Breast epithelium (tissue), 4 donors: ENCODE measurements at places on chromosomes 6 and 20. TPM values are rescaled to one million over a fixed set of nuclear protein-coding genes. Genes with fewer than 3 reads are reported as not detected.

DNA sequence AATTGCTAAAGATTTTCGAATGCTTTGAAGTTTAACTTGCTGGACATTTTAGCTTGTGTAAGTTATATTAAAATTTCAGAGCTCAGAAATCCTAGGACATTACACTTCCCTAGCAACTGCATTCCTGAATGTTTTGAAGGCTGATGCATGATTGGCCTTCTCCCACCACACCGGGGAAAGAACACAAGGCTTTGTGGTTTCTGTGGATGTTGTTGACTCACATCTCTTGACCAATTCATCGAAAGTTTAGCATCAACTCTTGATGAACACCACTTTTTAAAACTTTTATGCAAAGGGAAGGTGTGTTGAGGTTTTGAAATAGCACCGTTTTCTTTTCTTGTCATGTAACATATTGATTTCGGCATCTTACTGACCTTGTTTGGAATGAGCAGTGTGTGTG, 81.1 kb downstream of the RIMS1 start:
- DNase-seq = no peak
- H3K36me3 ChIP-seq = no peaks in the 10 kb centered on the region
- H3K4me3 ChIP-seq = no peak overlapping the region
- H3K27me3 ChIP-seq = no peaks in the 10 kb centered on the region
- no peak overlapping the region for H3K27ac ChIP-seq

DNA sequence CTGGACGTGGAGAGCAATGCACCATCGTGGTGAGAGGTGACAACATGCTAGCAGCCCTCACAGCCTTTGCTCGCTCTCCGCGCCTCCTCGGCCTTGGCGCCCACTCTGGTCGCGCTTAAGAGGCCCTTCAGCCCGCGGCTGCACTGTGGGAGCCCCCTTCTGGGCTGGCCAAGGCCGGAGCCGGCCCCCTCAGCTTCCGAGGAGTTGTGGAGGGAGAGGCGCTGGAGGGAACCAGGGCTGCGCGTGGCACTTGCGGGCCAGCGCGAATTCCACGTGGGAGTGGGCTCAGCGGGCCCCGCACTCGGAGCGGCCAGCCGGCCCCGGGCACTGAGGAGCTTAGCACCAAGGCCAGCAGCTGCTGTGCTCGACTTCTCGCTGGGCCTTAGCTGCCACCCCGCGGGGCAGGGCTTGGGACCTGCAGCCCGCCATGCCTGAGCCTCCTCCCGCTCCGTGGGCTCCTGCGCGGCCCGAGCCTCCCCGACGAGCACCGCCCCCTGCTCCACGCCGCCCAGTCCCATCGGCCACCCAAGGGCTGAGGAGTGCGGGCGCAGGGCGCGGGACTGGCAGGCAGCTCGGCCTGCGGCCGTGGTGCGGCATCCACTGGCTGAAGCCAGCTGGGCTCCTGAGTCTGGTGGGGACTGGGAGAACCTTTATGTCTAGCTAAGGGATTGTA, 3.8 kb downstream of the GPX6 start:
- no peaks in the 10 kb centered on the region for H3K27me3 ChIP-seq
- H3K36me3 ChIP-seq = no peaks in the 10 kb centered on the region
- H3K4me3 ChIP-seq = no peak overlapping the region
- no peak overlapping the region for H3K27ac ChIP-seq

DNA sequence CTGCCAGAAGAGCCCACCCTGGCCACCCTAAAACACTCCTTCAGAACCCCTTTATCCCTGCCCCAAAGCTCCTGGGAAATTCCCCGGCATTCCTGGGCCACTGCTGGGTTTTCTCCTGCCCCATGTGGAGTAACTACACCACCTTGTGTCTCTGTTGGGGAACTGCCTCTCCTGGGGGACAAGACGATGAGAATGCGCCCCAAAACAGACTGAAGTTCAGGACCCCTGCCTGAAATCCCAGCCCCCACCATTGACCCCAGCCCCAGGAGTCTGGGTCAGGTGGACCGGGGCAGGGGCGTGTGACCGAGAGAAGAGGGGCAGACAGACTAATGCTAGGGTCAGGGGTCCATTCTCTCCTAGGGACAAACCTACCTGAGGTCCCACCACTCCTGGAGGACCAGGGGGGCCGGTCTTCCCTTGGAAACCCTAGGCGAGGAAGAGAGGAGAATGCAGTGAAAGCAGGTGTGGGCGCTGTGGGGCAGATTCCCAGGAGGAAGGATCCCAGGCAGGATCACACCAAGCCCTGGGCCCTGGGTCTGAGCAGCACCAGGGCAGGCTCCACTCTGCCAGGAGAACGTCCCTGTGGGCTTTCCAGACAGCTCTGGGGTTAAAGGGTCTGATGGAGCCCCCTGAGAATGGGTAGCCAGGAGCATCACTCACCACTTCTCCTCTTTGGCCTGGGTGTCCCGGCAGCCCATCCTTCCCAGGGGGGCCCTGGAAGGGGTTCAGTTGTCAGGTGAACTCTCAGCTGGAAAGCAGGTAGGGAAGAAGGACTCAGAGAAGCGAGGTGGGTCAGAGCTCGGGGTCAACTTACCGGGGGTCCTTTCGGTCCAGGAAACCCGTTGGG, 19.4 kb downstream of the COL11A2 start:
- DNase-seq = no peak
- no peaks in the 10 kb centered on the region for H3K4me1 ChIP-seq
- H3K36me3 ChIP-seq = no peaks in the 10 kb centered on the region
- no peak overlapping the region for H3K4me3 ChIP-seq
- H3K27ac ChIP-seq = no peak overlapping the region
- no peaks in the 10 kb centered on the region for H3K27me3 ChIP-seq

GRCh38 chr6:137903933-137904821, 37.1 kb downstream of the TNFAIP3 start:
- no peak overlapping the region for H3K27ac ChIP-seq
- no peak for DNase-seq
- no peaks in the 10 kb centered on the region for H3K36me3 ChIP-seq
- no peak overlapping the region for H3K4me3 ChIP-seq

The ADGRF1 gene
- total RNA-seq = 3.5 TPM

GRCh38 chr6:157813191-157813590, 9.9 kb upstream of the SNX9 start:
- H3K27ac ChIP-seq = peak overlapping the region; percentile 83
- H3K36me3 ChIP-seq = no peaks in the 10 kb centered on the region
- H3K4me3 ChIP-seq = no peak overlapping the region

The LY6G5B gene
- total RNA-seq = 6.2 TPM

The OVOL2 gene
- total RNA-seq = 34.1 TPM

GRCh38 chr6:129022011-129022553, 139.1 kb downstream of the LAMA2 start:
- DNase-seq = no peak
- H3K27ac ChIP-seq = no peak overlapping the region
- H3K27me3 ChIP-seq = no peaks in the 10 kb centered on the region

The ZFP57 gene
- total RNA-seq = 0.29 TPM

The MRAP2 gene
- total RNA-seq = 0.16 TPM

The KIF25 gene
- not detected for total RNA-seq

- H3K27me3 ChIP-seq = no peaks in the 10 kb centered on the region
- no peak overlapping the region for H3K27ac ChIP-seq
- H3K4me1 ChIP-seq = no peaks in the 10 kb centered on the region
- DNase-seq = no peak
Observed at GRCh38 chr20:8076306-8077136, 55.5 kb upstream of the PLCB1 start.

DNA sequence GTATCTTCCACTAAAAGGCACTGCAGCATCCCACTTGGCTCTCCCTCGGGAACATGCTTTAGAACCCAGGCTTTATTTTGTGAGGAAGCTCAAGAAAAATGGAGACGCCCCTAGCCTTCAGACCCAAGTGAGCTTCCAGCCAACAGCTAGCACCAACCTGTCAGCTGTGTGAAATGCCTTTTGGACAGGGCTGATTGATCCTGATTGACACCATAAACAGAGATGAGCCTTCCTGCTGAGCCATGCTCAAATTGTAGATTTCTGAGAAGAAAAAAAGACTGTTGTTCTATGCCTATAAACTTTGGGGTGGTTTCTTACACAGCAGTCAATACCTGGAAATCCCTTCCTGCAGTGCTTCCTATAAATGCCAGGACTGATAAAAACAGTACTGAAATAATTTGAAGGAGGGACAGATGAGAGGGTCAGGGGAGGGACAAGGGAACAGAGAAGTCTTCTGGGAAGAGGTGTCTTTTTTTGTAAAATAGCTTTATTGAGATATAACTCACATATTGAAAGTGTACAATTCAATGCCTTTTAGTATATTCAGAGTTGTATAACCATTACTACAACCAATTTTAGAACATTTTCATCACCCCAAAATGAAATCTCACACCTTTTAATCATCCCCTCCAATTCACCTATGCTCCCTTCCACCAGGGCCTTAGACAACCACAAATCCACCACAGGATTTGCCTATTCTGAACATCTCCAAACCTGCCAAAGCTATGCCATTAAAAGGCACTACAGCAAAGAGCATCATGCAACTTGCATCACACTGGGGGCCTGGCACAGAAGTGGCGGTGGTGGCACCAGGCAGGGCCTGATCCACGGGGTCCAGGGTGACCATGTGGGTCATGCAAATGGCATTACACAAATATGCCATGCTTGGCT, 2.7 kb upstream of the STK4 start:
- H3K4me3 ChIP-seq = no peak overlapping the region
- DNase-seq = no peak
- no peaks in the 10 kb centered on the region for H3K27me3 ChIP-seq
- no peaks in the 10 kb centered on the region for H3K36me3 ChIP-seq

The CENPW gene
- 3.3 TPM for total RNA-seq

DNA sequence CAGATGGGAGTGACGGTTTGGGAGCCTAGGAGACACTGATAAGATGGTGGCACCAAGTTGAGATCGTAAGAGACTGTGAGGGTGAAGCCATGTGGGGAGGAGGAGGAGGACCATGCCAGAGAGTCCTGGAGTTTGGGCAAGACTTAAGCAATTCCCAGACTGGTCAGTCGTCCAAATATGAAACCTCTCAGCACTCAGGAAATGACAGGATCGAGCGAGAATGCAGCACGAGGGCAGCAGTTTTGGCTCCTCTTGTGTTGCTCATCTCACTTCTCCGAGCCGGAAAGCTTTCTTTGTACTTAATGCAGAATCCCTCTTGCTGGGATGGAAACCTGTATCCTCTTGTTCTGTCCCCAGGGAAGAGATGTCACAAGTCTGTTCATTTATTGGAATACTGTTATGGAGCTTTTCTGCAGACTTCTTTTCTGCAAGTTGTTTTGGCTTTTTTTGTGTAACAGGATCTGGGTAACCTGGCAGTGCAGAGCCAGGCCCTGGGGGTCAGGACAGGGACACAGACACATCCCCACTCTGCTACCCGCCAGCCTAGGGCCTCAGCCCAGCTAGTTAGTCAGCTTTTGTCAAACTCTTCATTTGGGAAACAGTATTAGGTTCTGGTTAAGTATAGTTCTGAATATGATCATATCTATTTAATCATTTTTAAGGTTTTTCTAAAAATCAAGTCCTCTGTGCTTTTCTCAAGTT, 34.3 kb downstream of the FNDC1 start:
- no peak overlapping the region for H3K4me3 ChIP-seq
- DNase-seq = no peak
- no peaks in the 10 kb centered on the region for H3K36me3 ChIP-seq
- no peaks in the 10 kb centered on the region for H3K27me3 ChIP-seq
- no peaks in the 10 kb centered on the region for H3K4me1 ChIP-seq
- peak overlapping the region; percentile 52 for H3K27ac ChIP-seq

The LRRN4 gene
- total RNA-seq = not detected

- H3K36me3 ChIP-seq = no peaks in the 10 kb centered on the region
- no peaks in the 10 kb centered on the region for H3K4me1 ChIP-seq
- H3K4me3 ChIP-seq = no peak overlapping the region
- DNase-seq = no peak
Observed at GRCh38 chr20:61234224-61234890, 17.7 kb upstream of the CDH4 start.

The MYCT1 gene
- total RNA-seq = 6.6 TPM

DNA sequence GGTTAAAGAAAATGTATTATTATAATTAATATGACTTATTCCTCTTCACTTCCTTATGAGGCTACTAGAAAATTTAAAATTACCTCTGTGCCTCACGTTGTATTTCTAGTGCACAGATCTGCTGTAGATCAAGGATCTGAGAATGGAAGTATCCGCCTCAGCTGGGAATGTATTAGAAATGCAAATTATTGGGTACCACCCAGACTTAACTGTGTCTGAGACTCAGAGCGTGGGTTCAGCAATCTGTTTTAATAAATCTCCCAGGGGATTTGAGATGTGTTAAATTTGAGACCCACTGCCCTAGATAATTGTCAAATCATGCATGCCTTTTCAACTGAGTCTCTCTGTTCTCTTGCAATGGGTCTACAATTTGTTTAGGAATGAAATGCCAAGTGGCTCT, 658.0 kb upstream of the NOX3 start:
- H3K4me3 ChIP-seq = no peak overlapping the region
- DNase-seq = no peak
- no peaks in the 10 kb centered on the region for H3K36me3 ChIP-seq
- H3K27ac ChIP-seq = no peak overlapping the region
- H3K27me3 ChIP-seq = no peaks in the 10 kb centered on the region

GRCh38 chr6:41214559-41215238, 13.4 kb upstream of the TREML4 start:
- no peak for DNase-seq
- no peak overlapping the region for H3K4me3 ChIP-seq
- H3K4me1 ChIP-seq = no peaks in the 10 kb centered on the region
- no peaks in the 10 kb centered on the region for H3K36me3 ChIP-seq

The RNF182 gene
- total RNA-seq = 1.5 TPM

DNA sequence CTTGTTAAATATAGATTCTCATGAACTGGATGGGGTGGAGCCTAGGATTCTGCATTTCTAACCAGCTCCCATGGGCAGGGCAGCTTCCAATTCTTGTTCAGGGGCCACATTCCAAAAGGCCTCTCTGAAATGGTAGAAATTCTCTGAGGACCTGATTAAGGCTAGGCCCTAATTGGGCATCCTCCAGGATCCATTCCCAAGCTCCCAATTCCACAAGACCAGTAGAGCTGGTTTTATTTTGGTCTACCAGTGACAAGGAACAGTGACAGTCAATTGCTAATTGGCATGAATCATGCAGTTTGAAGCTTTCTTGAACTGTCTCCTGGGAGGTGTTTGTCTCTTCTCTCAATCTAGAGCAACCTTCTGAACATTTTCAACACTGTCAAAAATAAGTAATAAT, 3.0 kb downstream of the THBD start:
- no peak for DNase-seq
- peak overlapping the region; percentile 63 for H3K4me3 ChIP-seq
- H3K27ac ChIP-seq = no peak overlapping the region
- no peaks in the 10 kb centered on the region for H3K4me1 ChIP-seq
- peaks cover 10% of the 10 kb centered on the region for H3K27me3 ChIP-seq

The SRSF12 gene
- 1.8 TPM for total RNA-seq

The TMEM74B gene
- total RNA-seq = 0.73 TPM

The HLA-G gene
- not detected for total RNA-seq

DNA sequence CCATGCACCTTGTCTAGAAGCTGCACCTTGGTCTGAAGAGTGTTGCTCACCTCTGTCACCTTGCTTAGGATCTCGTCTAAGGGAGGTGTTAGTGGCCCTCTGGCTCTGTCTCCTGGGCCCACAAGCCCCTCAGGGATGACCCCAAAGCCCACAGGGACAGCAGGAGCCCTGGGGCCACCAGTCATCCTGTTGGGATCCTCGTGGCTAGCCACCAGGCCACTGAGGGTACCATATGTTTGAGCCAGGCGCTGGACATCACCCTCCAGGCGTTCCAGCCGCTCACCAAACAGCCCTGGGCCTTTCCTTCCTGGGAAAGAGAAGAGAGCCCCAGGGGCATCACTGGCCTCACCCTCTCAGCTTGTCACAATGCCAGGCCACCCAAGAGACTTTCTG, 3.9 kb downstream of the EMILIN3 start:
- H3K27me3 ChIP-seq = peaks cover 3% of the 10 kb centered on the region
- H3K36me3 ChIP-seq = no peaks in the 10 kb centered on the region
- no peak for DNase-seq
- H3K4me3 ChIP-seq = no peak overlapping the region

The ZSWIM3 gene
- total RNA-seq = 4.9 TPM

The DEFB126 gene
- total RNA-seq = not detected
